ENCODE measurements at places on chromosomes 12 and 14.
A peak's percentile ranks its signal among the peaks of the same experiment; 100 is the strongest.

DNA sequence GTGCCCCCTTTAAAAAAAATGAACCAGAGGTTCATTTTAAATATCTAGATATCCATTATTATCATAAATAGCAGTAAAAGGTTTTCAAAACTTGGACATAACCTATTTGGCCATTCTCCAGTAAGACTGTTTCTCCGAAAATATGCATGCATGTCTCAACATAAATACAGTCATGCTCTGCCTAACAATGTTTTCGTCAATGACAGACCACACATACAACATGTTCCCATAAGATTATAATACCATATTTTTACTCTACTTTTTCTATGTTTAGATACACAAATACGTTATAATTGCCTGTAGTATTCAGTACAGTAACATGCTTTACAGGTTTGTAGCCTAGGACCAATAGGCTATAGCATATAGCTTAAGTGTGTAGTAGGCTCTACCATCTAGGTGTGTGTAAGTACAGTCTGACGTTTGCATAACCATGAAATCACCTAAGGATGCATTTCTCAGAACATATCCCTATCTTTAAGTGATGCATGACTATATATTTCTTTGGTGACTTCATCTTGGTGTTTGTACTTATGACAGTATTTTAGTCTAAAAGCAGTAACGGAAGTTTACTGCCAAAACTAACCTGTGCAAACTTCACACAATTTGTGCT lies 3.2 kb downstream of the TMEM19 start:
- DNase-seq, result no peak

DNA sequence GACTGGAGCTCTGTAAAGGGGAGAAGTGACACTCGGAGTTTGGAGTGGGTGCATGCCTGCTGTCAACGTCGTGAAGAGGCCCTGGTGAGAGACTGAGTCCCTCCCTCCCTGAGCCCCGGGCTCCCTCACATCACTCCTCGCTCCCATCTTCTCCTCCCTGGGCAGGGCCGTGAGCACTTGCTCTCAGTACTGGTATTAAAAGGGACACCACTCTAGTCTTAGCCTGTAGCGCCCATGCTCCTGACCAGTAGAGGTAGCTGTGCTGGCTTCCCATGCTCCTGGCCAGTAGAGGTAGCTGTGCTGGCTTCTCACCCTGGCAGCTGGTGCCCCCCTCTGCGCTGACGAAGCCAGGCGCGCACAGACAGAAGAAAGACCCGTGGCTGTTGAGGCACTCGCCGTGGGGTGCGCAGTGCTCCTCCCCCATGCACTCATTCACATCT lies 14.7 kb downstream of the ISCA2 start:
- DNase-seq, result no peak

DNA sequence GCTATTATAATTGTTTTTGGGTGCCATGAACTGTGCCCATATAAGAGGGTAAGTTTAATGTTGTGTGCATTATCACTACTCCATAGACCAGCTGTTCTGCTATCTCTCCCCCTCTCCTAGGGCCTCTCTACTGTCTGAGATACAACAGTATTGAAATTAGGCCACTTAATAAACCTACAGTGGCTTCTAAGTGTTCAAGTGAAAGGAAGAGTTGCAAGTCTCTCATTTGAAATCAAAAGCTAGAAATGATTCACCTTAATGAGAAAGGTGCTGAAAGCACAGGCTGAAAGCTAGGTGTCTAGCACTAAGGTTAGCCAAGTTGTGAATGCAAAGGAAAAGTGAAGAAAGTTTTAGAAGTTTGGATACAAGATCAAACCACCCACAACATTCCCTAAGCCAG lies 168.0 kb downstream of the SLC16A7 start:
- DNase-seq, result no peak

DNA sequence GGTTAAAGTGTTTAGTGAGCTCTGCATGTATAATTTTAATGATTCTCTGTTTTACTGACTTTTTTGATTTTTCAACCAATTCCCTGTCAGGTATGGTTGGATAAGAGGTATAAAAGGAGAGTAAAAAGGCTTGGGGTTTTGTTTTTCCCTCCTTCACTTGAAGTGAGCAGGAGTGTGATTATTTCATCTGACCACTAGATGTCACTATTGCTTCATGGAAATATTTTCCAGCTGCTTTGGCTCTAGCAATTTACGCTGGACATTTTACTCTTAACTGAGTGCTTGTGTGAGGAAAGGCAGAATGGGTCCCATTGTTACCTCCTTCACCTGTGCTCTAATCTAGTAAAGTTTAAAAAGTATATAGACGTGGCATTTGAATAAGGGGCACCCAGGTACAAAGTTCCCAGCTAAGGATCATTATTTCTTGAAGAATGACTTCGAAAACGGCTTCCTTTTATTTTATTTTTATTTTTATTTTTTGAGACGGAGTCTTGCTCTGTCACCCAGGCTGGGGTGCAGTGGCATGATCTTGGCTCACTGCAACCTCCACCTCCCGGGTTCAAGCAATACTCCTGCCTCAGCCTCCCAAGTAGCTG lies 66.5 kb downstream of the TBC1D30 start:
- no peak for DNase-seq

GRCh38 chr14:71319666-71320065 lies 412.4 kb downstream of the PCNX1 start:
- no peak for DNase-seq

- DNase-seq, result no peak
Measured at GRCh38 chr12:122518908-122519307, 7.8 kb downstream of the RSRC2 start.

DNA sequence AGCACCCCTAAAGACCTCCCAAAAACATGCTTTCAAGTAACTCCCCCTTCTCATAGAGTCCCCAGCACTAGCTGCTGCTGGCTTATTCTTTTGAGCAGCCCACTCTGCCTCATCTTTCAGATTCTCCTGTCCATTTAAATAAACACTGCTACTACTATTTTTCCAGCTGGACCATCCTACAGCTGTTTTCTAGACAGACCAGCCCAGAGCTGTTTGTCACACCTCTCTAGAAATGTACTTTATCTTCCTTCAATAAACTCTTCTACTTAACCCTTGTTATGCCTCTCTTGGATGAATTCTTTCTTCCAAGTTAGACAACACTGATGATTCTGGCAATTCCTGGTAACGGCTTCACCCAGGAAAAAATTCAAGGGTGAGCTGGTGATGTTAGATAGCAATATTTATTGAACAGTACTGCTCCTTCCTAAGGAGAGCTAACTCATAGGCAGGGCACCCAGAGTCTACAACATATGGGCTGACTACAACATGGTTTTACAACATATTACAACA lies 995.7 kb downstream of the LRFN5 start:
- DNase-seq, result no peak

- no peak for DNase-seq
Measured at GRCh38 chr12:14952299-14952921, 9.0 kb downstream of the ARHGDIB start.

- peak; percentile 18 for DNase-seq
Measured at GRCh38 chr12:42483521-42483790, 106.1 kb downstream of the PRICKLE1 start.

DNA sequence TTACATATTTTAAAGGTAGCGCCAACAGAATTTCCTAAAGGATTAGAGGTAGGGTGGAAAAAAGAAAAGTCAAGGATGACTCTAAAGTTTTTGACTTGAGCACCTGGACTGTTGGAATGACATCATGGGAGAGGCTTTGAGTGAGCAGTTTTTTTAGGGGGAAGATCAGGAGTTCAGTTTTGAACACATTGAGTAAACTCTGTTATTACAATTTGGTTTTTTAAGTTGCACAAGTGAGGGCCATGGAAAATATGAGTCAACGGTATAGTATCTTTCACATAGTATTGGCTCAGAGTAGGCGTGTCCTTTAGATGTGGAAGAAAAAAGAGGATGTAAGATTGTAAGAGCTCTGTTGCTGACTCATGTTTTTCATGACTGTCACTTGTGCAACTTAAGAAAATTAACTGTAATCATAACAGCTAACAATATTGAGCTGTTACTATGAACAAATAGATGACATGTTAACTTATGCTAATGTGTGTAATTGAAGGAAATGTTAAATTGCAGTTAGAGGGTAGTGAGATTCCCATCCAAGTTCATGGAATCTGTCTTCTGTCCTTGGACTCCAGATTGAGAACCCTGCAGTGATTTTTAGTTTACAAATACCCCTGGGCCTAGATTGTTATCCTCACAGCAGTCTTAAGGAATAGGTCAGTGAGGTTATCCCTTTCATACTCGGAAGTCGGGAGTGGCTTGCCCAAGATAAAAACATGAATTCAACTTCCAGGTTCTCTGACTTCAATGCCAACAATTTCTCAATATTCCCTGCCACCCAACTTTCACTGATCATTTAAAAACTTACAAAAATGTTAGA lies 48.2 kb upstream of the ATP2B1 start:
- DNase-seq, result peak; percentile 35

- no peak for DNase-seq
Measured at GRCh38 chr12:128388461-128389000, 121.6 kb downstream of the TMEM132C start.

DNA sequence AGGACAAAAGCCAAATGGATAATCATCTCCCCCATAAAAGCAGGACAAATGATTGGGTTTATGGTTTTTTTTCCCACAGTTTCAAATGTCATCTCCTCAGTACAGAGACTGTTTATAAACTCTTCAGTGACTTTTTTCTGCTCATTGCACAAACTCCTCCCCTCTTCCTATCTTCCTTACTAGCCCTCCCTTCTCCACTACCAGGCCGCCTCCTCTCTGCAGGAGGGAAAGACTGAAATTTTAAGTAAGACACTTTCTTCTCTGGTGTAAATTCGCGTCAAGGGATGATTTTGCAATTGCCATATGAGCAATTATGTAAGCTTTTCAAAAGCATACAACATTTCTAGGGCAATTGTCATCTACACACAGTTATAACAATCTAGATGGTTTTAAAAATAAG lies 37.0 kb downstream of the BTG1 start:
- DNase-seq, result no peak

DNA sequence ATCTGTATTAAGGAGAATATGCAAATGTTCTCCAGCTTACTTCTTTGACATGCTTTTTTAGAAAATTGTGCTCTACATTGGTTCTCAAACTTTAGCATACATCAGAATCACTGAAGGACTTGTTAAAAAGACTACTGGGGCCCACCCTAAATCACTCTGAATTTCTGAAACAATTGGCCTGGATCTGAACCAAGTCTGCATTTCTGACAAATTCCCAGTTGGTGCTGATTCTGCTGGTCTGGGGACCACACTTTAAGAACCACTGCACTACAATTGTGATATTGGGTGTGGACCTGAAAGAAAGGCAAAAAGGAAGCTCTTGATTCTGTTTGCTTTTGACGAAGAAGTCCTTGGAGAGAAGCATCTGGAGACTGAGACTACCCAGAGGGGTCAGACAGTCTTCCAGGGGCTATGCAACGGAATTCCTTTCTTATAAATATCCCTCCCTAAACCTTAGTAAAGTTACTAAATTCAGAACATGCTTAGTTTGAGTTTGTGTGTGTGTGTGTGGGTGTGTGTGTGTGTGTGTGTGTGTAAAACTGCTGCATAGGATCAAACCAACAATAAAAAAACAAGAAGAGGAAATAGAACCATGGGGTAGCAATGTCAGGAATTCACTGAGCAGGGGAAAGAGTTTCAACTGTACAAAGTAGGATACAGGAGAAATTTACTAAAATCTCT lies 36.8 kb downstream of the EAPP start:
- DNase-seq, result no peak
